ENCODE measurements at places on chromosomes 3 and 15.
A peak's percentile ranks its signal among the peaks of the same experiment; 100 is the strongest.

GRCh38 chr3:52084216-52084945 is 28.0 kb upstream of the DUSP7 start:
- no peak for DNase-seq

- DNase-seq = no peak
These were observed 975 bp downstream of the PCSK6 start for GRCh38 chr15:101488300-101489164.

DNA sequence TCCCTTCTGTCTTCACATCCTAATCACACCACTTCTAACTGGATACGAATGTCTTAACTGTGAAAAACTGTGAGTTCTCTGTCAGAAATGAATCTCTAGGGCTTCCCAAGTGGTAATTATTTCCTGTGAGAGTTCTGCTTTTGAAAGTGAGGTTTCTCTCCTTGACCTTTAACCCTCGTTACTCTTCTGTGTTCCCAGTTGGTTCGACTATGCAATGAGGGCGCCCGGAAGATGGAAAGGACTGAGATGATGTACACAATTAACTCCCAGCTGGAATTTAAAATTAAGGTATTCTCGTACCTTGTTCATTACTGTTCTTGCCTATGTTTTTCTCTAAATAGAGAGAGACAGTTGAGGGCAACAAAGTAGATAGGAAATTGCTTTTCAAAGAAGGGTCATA is 96.5 kb downstream of the ARHGEF26 start:
- no peak for DNase-seq

DNA sequence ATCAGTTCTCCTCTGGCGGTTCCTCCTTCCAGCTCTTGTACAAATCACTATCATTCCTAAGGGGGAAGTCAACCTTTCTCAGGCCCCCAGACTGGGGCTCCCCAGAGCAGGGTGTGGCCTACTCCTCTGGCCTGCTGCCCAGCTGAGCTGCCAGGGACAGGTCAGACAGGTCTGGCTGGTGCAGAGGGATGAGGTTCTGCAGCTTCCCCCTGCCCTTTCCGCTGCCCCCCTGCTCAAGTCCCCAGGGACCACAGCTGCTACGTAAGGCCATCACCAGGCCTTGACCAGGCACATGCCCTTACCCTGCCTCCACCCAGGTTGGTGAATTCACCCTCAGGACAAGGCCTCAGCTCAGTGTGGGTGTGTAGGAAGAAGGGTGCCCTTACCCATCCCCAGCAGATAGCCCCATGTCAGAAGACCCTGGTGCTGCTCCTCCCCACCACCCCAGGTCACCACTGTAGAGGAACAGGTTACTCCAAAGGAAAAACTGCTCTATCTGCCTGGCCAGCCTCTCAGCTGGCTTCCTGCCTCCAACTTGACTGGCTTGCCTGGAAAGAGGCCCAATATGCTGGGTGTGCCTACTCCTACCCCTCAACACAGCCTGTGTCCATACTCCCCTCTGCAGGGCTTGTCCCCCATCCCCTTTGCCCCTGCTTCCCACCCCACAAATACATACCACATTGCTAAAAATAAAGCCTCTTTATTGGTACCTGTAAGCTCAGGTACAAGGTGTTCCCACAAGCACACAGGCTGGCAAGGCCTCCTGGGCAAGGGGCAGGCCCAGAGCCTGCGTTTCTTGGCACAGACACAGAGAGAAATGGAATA is 12.0 kb downstream of the CSRNP1 start:
- DNase-seq = peak; percentile 82

DNA sequence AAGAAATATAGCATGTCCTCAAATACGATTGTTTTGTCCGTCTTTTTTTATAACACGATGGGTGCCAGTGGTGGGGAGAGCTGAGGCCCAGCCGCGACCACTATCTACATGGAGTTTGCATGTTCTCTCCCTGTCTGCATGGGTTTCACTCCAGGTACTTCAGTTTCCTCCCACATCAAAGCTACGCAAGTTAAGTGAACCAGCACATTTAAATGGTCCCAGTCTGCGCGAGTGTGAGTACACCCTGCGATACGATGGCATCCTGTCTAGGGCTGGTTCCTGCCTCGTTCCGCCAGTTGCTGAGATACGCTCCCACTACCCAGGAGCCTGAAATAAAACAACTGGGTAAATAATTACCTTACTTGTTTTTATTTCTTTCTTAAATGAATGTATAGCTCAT is 40.6 kb downstream of the ATP13A3 start:
- no peak for DNase-seq

- DNase-seq = peak; percentile 78
These were observed 56.1 kb upstream of the PLXNA1 start for GRCh38 chr3:126926684-126927400.

- DNase-seq = no peak
These were observed 223.0 kb downstream of the SLCO3A1 start for GRCh38 chr15:92076541-92076940.

GRCh38 chr3:15042936-15043335 is 22.2 kb downstream of the MRPS25 start:
- no peak for DNase-seq

GRCh38 chr3:1091286-1091685 is 1.5 kb upstream of the CNTN6 start:
- DNase-seq = no peak

- DNase-seq = no peak
These were observed 280.8 kb downstream of the RBMS3 start for GRCh38 chr3:29561651-29562149.

DNA sequence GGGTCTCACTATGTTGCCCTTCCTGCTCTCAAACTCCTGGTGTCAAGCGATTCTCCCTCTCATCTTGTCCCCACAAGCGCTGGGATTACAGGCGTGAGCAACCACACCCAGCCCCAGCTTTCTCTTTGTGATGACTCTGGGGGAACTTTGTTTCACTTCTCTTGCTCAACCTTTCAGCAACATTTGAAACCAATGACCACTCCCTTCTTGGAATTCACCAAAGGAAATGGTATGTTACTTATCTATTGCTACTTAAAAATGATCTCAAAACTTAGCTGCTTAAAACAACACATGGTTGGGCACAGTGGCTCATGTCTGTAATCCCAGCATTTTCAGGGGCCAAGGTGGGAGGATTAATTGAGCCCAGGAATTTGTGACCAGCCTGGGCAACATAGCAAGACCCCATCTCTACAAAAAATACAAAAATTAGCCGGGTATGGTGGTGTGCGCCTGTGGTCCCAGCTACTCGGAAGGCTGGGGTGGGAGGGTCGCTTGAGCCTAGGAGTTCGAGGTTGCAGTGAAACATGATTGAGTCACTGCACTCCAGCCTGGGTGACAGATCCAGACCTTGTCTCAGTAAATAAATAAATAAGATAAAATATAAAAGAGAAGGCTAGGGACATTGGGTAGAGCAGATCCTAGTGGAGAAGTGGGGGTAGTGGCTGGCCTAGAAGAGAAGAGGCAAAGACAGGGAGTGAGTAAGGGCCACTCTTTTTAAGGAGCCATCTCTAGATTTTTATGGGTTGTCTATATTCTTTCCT is 10.3 kb upstream of the COPG1 start:
- DNase-seq = no peak

DNA sequence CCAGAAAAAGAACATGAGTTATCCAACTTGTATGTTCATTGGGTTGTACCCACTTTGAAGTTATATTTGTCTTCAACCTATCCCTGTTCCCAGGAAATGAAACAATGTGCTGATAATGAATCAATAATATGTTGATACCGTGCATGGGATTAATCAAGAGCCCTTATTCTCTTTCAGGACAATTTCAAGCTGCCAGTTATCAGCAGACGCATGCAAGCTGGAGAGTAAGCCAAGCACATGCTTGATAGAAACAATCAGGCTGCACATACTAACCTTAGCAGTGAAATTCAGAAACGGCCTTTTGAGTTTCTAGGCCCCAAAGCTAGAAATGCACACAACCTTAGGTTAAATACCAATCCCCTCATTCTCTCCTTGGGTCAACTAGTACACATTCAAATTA is 480.4 kb upstream of the AGTR1 start:
- DNase-seq = no peak

DNA sequence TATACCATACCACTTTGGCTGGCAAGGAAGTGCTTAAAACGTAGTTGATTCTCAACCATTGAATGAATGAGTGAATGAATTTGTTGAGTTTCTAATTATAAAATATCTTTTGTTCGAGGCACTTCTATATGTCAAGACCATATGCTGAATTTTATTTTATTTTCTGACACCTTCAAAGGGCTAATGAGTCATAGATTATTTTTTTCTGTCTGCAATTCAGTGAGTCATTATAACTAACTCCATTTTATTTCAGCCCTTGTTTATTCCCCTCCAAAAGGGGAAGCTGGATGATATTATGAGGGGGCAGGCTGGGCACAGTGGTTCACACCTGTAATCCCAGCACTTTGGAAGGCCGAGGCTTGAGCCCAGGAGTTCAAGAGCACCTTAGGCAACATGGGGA is 142.4 kb downstream of the P2RY1 start:
- peak; percentile 26 for DNase-seq

- no peak for DNase-seq
These were observed 1.3 kb upstream of the INSYN1 start for GRCh38 chr15:73754461-73754860.

DNA sequence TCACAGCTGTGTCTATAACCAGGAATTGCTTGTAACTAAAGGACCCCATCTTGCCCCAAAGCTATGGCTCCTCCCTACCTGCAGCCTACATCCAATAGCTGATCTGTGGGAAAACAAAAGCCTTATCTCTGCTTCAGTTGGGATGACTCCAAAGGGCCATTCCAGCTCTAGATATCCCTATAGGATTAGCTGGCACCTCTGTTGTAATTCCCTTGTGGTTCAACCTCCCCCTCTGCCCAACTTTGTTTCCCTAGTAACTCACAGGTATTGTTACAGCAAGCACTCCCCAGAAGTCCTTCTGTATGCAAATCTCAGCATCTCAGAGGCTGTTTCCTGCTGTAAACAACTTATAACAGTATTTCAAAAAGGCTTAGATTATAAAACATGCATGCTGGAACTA is 478.6 kb downstream of the AGBL1 start:
- no peak for DNase-seq

DNA sequence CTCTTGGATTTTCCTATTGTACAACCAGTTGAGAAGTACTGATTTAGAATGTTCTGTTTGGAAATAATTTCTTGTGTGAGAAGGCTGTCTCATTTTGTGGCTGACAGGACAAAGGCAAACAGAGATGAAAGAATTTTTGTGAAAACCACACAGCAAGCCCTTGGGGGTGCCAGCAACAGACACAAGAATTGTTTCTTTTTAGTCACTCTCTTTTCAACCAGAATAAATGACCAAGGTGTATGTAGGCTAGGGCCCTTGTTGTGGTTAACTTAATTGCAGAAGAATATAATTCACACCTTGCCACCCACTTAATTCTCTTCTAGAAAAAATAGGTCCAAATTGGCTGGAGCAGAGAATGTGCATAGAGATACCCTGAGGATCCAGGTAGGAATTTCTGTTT is 329.4 kb upstream of the TBC1D5 start:
- DNase-seq = no peak

DNA sequence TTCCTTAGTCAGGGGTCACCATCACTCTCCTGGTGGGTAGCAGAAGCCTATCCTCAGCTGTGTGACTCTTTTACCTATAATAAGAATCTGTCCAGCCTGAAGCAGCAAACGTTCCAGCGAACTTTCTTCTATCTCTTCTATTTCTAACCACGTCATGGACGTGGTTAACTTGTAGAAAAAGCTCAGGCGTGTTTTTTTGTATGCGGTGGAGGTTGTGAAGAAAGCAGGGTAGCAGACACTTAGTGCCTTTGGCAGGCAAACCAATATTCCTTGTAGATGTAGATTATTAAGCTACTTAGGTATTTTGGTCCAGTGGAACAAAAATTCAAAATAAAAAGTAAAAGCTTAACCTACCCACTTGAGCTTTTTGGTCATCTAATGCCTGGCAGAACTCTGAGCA is 31.8 kb upstream of the GPR171 start:
- no peak for DNase-seq

DNA sequence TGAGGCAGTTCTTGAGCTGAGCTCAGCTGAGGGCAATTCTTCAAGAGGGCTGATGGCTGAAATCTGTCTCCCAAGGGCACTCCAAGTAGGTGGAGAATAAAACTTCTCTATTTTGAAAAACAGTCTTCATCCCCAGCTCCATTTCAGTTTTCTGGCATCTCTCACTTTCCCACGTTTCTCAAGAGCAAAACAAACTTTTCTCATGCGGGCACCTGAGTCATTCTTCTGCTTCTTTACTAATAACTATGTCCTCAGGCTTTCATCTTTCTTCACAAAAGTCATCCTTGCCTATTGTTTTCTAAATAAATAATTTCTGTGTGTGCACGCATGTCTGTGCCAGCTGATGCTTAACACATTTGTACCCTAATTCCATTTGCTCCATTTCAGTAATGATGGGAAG is 96.1 kb upstream of the NUDT16 start:
- DNase-seq = no peak

GRCh38 chr15:37425541-37425940 is 325.2 kb upstream of the MEIS2 start:
- DNase-seq = no peak

DNA sequence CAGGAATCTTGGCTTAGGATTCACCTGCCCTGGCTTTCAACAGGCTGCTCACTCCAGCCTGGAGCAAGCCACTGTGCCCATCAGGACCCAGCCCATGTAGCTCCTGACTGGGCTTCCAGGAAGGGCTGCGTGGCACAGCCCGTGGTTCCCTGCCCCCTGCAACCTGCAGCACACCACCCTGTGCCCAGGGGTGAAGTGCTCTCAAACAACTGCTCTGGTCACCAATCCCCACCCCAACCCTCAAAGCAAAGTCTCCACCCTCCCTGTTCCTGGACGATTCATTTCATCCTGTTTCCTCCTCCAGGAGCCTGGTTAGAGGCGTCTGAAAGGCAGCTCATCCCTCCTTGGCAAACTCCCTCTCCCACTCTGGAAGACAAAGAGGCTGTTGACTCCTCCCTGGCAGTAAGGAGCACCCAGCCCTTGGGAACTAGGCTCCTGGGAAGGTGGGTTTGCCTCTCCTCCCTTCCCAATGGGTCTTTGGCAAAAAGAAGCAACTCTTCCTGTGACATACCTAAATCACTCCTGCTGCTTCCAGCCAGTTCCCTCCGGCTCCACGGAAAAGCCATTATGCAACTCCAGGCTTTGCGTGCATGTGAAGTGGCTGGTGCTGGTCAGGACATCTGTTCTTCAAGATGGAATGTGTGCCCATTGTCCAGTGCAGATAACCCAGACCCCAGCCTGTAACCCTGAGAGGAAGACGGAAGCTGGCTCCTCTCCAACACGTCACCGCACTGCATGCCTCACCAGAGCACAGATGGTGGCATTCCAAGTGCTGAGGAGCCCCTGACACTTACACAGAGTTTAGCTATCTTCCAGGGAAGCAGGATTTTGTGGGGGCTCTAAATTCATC is 29.1 kb upstream of the VIPR1 start:
- DNase-seq = no peak

- no peak for DNase-seq
These were observed 252.0 kb downstream of the CLSTN2 start for GRCh38 chr3:140187028-140187427.

All from RWPE1 (cell line).